ENCODE measurements at places on chromosomes 3 and 15.
A peak's percentile ranks its signal among the peaks of the same experiment; 100 is the strongest.

DNA sequence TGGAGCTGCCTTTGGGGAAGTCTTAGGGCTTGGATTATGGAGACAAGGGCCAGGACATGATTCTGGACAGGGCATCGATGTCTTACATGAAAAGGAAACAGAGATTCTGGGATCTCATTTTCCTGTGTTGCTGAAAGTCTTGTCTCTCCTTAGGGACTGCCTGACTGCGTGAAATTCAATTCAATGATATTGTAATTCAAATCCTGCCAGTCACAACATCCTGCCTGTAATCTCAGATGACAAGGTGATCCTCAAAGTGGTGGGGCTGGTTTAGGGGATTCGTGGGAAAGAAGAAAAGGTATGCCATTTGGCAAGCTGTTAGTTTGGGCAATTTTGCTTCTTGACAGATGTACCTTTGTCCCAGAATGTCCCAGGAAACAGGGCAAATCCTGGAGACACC, 129.1 kb downstream of the KBTBD8 start:
- DNase-seq, result no peak

GRCh38 chr15:53840681-53841080, 81.2 kb upstream of the WDR72 start:
- DNase-seq, result no peak

- no peak for DNase-seq
Measured at GRCh38 chr15:72227720-72228119, 3.3 kb downstream of the PKM start.

- DNase-seq, result no peak
Measured at GRCh38 chr3:10956986-10957385, 35.6 kb upstream of the SLC6A1 start.

- no peak for DNase-seq
Measured at GRCh38 chr15:78718837-78719236, 77.8 kb upstream of the CHRNB4 start.

GRCh38 chr15:74428970-74429780, 4.6 kb downstream of the SEMA7A start:
- DNase-seq, result no peak

- DNase-seq, result no peak
Measured at GRCh38 chr3:38805765-38806386, 10.1 kb downstream of the SCN10A start.

DNA sequence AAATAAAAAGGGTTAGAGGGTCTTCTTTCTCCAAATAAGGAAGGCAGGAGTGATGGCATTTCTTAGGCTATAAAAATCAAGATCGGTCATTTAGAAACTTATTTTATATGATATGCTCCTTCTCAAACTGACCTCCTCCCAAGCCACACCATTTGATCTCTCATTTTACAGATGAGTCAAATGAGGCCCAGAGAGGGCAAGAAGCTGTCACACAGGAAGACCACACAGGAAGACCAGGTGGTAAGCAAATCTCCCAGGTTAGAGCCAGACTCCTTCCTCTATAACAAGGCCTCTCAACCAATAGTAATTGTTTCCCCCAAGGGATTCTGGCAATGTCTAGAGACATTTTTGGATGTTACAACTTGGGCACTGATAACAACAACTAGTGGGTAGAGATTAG, 13.8 kb downstream of the TLE3 start:
- no peak for DNase-seq

- no peak for DNase-seq
Measured at GRCh38 chr3:59774000-59774399, 724.2 kb upstream of the CFAP20DC start.

DNA sequence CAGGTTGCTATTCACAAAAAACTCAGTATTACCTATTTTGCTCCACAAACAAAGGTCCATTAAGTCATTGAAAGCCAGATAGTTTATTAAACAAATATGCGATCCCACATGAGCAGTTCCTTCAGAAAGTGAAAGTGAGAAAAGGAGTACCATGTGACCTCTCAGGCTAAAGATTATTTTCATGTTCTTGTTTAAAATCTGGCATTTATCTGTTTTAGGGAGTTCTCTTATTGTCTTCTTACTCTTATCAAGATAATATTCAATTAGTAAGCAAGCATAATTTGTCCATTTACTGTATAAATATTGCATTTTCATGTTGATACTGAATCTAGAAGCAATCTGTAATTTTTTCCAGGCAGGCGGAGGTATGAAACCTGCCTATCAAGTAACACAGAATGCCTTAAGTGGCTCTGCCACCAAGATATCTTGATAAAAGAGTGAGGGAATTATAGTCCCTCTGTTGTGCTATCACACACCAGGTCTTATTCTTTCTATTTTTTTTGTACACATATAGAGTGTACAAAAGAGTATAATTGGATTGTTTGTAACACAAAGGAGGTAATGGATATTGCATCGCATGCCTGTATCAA, 20.1 kb upstream of the PLSCR5 start:
- DNase-seq, result no peak

DNA sequence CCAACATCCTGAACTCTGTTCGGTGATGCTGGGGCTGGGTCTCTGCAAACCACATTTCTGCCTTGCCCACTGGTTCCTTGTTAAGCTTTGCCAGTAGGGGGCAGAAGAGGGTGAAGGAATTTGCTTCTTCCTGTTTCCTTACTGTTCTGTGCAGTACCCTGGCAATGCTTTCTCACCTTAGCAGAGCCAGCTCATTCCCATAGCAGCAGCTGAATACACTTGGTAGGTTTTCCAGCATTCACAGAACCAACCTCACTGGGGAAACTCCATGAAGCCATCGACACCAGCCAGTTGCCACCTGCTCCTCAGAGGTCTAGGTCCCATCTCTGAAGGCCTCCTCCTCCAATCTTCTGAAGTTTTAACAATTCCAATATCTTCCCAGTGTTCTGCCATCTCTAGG, 308.4 kb downstream of the PDCD6IP start:
- DNase-seq, result no peak

DNA sequence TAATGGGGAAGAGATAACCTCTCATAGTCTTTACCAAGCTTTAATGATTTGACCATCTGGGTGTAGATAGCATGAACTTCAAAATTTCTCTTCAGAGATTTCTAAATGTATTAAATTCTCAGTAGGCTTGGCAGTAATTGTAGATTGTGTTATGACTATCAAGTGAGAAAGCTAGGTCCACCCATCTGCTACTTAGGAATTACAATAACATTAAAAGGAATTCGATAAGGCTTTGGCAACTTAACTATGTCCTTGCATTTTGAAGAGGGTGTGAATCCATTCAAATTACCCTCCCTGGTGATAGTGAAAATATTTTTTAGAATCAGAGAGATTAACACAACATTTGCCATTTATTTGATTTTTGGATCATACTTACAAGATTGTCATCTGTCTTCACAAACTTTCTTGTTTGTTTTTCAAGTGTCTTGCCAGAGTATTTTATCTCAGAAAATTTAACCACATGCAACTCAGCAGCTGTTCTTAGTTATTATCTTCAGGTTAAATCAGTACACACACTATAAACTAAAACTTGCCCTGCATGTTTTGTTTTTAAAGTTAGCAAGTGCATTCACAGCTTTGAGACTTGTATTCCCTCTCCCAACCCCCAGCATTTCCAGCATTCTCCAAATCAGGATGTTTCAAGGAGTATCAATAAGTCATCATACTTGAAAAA, 69.6 kb upstream of the COL8A1 start:
- DNase-seq, result no peak

- DNase-seq, result no peak
Measured at GRCh38 chr3:124107104-124107890, 115.4 kb upstream of the ROPN1 start.

DNA sequence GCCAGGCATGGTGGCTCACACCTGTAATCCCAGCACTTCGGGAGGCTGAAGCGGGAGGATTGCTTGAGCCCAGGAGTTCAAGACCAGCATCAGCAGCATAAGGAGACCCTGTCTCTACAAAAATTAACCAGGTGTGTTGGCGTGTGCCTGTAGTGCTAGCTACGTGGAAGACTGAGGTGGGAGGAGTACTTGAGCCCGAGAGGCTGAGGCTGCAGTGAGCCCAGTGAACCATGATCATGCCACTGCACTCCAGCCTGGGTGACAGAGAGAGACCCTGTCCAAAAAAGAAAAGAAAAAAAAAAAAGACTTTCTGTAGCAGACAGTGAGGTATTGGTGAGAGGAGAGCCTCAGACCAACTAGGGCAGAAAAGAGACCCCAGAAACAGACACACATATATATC, 263.8 kb downstream of the XXYLT1 start:
- DNase-seq, result no peak

- no peak for DNase-seq
Measured at GRCh38 chr3:54830658-54831057, 97.2 kb downstream of the LRTM1 start.

- no peak for DNase-seq
Measured at GRCh38 chr15:65484876-65485275, 32.6 kb downstream of the DPP8 start.

DNA sequence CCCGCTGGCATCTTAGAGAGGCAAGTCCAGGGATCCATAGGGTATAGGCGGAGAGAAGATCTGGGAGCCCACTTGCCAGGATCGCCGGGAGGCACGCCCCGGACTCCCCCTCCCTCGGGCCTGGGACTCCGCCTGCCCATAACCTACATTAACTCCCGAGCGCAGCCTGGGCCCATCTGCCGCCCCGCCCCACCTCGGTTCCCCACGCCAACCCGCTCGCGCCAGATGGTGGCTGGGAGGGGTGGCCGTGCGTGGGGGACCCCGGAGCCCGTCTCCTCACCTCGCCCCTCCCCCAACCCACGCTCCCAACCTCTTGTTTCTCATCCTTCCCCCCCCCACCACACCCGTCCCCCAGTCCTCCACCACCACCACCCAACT, 1.7 kb upstream of the DLL4 start:
- no peak for DNase-seq

GRCh38 chr15:72146934-72147333, 28.7 kb downstream of the SENP8 start:
- DNase-seq, result no peak

DNA sequence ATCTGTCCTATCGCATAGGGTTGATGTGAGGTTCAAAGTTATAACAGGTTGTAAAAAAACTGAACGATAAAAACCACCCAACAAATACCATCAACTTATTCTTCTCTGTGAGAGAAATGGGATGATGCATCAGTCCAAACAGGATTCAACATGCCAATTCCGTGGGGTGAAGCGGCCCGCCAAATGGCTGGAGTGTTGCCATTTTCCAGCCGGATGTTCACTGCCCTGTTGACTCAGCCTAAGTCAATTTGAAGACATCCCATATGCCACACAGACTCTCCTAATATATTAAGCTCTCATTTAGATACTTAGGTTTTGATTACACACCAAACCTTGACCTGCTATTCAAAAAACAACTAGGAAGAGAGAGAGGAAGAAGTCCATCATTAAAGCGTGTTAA, 311.1 kb downstream of the VPS13C start:
- no peak for DNase-seq

- no peak for DNase-seq
Measured at GRCh38 chr3:142154186-142154585, 4.8 kb upstream of the TFDP2 start.

DNA sequence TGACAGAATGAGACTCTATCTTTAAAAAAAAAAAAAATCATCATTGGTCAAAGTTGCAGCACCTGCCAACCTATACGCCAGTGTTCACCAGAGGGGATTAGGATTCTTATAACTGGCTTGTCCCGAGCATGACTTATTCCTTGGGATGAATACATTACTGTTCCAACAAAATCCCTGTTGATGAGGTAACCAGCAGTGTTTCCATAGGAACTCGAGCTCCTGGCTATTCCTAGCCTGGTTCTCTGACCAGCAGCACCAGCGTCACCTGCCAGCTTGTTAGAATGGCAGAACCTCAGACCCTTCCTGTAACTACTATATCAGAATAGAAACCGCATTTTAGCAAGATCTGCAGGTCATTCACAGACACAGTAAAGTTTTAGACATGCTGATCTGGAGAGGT, 364.4 kb downstream of the PTPRG start:
- DNase-seq, result no peak

- DNase-seq, result no peak
Measured at GRCh38 chr3:22606938-22607337, 596.2 kb upstream of the UBE2E2 start.

DNA sequence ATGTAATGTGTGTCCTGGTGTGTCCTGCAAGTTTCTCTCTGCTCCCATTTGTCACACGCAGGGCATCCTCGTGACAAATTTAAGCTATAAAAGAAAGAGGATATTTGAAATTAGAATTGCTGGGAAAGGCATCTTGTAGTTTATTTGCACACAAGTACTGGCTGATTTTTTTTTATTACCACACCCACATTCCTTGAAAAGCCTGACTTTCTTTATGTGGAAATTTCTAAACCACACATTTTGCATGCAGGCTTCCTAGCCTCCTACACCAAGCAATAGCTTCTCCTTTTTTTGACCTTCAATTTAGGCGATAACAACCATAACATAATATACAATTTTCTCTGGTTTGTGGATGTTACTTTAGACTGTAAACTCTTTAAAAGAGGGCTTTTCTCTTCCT, 126.1 kb downstream of the SERPINI1 start:
- no peak for DNase-seq

DNA sequence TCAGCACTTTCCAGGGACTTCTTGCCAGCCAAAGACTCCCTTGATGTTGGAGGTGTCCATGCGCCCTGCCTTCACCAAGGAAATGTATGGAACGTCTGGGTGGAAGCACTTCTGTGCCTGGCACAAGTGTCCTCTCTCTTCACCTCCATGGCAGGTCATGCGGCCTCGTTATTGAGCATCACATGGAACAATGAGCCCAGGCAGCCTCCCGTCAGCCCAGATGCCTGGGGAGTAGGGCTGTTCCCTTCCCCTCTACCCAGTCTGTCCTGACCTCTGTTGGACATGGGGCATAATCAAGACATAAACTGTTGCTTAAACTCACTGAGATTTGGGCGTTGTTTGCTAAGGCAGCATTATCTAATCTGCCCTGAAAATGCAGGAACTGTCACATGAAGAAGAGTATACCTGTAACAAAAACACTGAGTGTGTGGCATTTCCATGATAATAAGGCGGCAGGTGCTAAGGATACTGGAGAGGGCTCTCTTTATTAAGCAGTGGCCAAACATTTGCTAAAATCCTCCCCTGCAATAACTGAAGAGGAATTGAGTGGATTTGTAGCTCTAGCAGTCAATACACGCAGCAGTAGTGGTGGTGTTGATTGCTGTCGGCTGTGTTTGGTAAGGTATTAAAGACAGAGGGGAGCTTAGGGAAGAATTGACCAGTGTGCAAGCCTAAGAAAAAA, 338.2 kb upstream of the ATP10A start:
- no peak for DNase-seq

DNA sequence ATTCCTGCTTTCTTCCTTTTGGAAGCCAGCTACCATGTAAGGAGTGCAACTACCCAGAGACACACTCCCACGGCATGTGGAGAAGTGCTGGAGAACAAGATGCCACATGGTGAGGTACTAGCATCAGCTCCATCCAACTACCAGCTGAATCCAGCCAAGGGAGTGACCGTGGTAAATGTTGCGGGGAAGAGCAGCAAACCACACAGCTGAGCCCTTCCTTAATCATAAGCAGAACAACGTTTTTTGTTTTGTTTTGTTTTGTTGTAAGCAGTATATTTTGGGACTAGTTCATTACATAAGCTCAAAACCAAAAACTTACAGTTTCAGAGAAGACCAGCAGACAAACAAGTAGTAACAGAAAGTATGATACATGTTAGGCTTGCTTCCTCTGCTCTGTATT, 212.6 kb upstream of the ATP10A start:
- DNase-seq, result no peak

- DNase-seq, result peak; percentile 61
Measured at GRCh38 chr15:70091726-70092463, 5.8 kb downstream of the TLE3 start.

GRCh38 chr15:85871545-85871944, 76.8 kb upstream of the KLHL25 start:
- no peak for DNase-seq

GRCh38 chr3:187025254-187025655, 94.9 kb downstream of the ST6GAL1 start:
- DNase-seq, result no peak

- DNase-seq, result no peak
Measured at GRCh38 chr3:142115867-142116668, 33.3 kb downstream of the TFDP2 start.

All from NCI-H510A (cell line).